ENCODE measurements at places on chromosomes 7 and 10.

GRCh38 chr10:132048294-132048667 lies 17.5 kb upstream of the JAKMIP3 start:
- no peak for DNase-seq

DNA sequence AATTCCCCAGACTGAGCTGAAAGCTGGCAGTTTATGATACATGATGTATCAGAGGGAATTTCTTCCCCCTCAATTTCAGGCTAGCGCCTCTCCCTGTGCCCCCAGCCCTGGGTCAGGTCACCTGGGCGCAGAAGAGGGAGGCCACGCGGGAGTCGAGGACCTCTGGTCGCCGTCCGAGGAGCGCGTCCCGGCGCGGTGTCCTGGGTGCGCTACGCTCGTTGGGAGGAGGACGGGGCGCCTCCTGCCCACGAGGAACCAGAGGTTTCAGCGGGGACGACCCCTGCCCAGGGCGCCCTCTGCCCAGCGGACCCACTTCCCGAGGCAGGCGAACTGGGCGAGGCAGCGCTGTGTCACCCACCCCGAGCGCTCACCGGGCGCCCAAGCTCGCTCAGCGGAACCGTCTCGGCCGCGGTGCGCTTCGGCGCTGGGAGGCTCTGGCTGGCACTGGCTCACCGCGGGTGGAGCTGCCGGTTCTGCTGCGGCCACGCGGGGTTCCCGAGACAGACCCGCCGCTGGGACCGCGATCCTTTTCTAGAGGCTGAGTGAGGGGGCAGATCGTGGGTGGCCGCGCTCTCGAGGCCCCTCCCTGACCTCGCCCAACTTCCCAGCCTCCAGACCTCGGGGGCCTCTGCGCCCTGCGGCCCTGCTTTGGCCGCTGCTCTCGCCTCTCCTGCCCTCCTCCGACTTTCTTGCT lies at the start of gene FAM237B:
Gene FAM237B (minus strand): TSS at position 504 of the 694 bp plus-strand sequence. CDS start 1,556 bp downstream, outside the sequence.
- DNase-seq: peak; percentile 69

DNA sequence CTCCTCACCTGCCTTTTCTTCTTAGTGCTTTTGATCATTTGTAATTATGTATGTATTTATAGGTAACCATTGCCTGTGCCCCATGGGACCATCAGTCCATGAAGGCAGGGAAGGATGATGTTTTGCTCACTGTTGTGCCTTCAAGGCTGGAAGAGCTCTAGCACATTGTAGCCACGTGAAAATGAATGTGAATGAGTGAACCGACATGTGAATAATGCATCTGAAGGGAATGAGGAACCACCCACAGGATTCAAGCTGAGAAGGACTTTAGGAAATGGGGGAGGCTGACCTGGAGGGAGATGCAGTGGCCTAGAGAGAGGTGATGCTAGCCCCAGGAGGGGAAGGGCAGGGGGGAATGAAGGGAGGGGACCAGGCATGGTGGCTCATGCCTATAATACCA lies 6.0 kb upstream of the PNLIPRP2 start:
- DNase-seq: peak; percentile 12

DNA sequence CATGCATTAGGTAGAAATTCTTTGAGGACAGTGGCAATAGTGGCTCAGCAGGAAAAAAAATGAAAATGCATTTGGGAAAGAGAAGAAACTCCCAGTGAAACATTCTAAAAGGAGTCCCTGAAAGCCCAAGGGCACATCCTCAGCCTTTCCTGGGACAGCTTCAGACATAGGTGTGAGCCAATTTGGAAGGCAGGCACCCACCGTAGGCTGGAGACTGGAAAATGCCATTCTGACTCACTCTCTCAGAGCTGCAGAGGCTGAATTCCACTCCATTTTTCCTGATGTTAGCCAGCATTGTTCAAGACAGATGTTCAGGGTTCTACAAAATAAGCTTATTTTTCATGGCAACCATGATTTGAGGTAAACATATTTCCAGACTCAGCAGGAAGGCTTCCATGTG lies 379.0 kb upstream of the FZD8 start:
- DNase-seq: peak; percentile 85

DNA sequence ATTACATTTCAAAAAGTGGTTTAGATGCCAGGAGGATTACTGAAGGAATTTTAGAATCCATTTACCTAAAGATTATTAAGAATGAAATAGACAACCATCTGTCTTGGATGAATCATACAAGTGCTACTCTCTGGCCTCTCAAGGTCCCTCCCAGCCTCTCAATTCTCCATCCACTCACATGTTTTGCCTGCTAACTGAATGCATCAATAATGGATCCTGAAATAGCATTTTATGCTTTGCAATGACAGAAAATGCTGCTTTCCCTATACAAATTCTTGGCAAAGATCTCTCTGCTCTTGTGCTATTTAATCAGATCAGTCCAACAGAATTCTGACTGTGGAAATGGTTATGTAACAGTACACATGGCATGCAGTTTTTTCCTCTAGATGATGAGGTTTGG lies 68.1 kb downstream of the HBP1 start:
- DNase-seq: no peak

- no peak for DNase-seq
Measured at GRCh38 chr10:50210876-50211275, 40.4 kb downstream of the ASAH2 start.

DNA sequence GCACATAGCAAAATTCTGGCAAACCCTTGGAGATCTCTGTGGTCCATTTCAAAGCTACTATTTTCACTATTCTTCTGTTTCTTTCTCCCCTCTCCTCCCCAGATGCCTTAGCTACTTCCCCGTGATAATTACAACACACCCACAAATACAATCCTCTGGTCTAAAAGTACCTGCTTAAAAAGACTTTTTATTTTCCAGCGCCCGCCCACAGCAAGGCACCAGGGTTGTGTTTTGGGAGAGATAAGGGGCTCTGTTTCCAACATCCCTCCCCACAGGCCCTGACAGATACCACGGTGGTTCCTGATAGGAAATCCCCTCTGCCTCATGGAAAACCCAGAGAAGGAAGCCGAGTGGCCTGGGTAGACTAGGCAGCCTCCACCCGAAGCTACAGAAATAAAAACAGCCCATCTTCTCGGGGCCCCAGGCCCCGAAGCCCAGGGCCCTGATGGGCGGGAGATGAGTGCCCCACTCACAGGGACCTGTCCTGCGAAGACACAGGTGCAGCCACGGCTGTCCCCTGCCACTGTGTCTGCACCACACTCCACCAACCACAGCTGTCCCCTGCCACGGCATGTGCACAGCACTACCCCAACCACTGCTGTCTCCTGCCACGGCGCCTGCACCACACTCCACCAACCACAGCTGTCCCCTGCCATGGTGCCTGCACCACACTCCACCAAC lies 19.7 kb downstream of the CALML5 start:
- DNase-seq: peak; percentile 38

GRCh38 chr7:8365499-8366110 lies 67.8 kb upstream of the NXPH1 start:
- DNase-seq: no peak

- no peak for DNase-seq
Measured at GRCh38 chr10:71253981-71254818, 41.8 kb downstream of the UNC5B start.

DNA sequence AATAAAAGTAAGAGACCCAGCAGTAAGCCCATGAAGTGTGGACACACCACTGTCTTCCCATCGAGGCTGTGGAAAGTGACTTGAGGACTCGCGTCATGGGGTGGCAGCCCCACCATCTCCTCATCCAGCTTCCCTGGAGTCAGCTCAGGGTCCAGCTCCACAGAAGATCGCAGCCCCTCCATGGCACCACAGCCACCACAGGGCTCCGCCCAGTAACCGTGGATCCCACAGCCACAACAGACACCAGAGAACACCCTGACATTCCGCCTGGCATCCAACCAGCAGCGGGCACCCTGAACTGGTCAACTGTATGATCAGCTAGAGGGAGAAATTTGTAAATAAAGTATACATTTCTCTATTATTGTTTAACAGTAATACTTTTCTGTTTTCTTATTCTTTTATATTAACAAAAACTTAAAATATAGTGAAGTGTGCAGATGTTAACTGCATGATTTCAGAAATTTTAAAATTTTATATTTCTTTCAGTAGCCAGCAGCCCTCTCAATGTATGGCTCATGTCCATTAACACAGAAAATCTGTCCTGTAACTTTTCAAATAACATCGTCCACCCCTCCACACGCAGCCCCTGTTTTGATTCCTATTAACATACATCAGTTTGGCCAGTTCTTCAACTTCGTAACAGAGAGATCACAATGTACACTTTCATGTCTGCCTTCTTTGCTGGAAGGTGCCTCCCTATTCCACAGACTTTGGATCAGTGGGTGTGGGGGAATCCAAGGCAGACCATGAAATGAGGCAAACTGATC lies 69.7 kb downstream of the ITGB1 start:
- peak; percentile 41 for DNase-seq

GRCh38 chr10:110813743-110814472 lies 57.8 kb upstream of the PDCD4 start:
- no peak for DNase-seq

GRCh38 chr10:77441353-77442166 lies 196.0 kb downstream of the KCNMA1 start:
- DNase-seq: no peak

DNA sequence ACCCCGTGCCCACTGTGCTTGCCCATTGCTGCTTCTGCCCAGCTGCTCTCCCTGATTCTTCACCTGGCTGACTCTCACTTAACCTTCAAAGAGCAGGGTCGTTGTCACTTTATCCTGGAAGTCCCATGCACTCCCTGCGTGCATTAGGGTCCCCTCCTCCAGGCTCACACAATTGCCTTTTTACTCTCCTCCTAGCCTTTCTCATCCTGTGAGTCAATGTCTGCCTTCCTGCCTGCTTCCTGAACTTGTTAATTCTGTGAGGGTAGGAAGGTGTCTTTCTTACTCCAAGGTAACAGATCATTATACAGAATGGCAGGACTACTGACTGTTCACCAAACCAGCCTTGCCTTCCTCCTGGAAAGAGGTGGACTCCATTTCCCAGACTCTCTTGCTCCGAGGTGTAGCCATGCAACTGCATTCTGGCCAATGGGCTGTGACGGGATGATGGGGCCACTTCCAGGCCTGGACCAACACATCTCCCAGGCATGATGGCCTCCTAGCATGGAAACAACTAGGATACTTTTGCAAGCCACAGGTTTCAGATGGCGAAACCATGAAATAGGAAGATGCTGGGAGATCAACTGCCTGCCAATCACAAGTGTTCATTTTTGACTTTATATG lies 54.7 kb downstream of the ARHGAP22 start:
- DNase-seq: peak; percentile 14

DNA sequence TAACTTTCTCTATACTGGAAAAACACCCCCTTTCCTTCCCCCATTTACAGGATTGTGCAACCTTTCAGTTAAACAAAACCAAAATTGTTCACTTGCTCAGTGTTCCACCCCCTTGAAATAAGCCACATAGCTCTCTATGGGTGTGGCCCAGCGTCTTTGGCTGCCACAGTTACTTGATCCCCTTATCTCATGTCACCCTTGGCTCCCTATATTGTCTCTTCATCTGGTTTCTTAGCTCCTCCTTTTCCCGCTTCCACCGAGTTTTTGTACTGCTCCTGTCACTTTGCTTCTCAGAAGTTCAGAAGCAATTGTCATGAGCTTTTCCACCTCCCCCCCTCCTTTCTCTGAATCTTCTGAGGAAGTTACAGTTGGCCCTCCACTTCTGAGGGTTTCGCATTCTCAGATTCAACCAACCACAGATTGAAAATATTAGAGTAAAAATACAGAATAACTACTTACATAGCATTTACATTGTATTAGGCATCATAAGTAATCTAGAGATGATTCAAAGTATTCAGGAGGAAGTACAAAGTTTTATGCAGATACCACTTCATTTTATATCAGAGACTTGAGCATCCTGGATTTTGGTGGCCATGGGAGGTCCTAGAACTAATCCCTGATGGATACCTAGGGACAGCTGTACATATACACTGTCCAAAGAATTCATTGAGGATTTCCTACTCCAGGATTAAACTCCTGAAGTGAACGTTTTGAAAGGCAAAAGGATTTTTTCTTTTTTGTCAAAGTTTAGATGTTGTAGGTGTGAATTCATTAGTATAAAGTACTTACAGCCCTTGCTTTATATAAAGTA lies 60.4 kb downstream of the ADD3 start:
- DNase-seq: no peak

GRCh38 chr10:122657729-122658128 lies 41.9 kb downstream of the C10orf120 start:
- no peak for DNase-seq

GRCh38 chr10:101032637-101033224 lies 1.7 kb downstream of the SFXN3 start:
- peak; percentile 95 for DNase-seq
